ENCODE measurements at places on chromosomes 7 and 10.

- no peak for DNase-seq
These were observed 12.5 kb downstream of the PSAP start for GRCh38 chr10:71838264-71839211.

DNA sequence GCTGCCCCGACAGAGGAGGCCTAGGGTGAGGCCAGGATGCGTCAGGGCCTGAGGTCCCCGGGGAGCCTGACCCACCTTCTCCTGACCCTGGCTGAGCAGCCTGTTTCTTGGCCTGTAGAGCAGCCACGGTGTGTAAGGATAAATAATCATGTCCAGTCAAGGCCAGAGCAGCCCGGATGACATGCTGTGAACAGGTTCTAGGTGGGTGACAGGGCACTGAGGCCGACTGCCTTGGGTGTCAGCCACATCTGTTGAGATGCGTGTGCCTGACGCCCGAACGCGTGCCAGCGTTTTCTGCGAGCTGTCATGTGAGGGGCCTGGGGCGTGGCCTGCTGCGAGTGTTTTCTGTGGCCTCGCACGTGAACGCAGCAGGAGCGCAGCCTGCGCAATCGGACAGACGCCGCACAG, 118.3 kb downstream of the FAM53B start:
- no peak for DNase-seq

GRCh38 chr10:133257489-133258065, 19.1 kb downstream of the ADAM8 start:
- DNase-seq = no peak

- no peak for DNase-seq
These were observed 96.0 kb downstream of the GPR85 start for GRCh38 chr7:112990624-112991023.

GRCh38 chr10:81576336-81576735, 298.7 kb upstream of the NRG3 start:
- DNase-seq = no peak

- DNase-seq = no peak
These were observed 68.4 kb upstream of the ADO start for GRCh38 chr10:62736168-62736546.

GRCh38 chr7:154864523-154864891, 138.4 kb downstream of the PAXIP1 start:
- DNase-seq = no peak

- DNase-seq = no peak
These were observed 35.2 kb downstream of the STK17A start for GRCh38 chr7:43618073-43618472.

DNA sequence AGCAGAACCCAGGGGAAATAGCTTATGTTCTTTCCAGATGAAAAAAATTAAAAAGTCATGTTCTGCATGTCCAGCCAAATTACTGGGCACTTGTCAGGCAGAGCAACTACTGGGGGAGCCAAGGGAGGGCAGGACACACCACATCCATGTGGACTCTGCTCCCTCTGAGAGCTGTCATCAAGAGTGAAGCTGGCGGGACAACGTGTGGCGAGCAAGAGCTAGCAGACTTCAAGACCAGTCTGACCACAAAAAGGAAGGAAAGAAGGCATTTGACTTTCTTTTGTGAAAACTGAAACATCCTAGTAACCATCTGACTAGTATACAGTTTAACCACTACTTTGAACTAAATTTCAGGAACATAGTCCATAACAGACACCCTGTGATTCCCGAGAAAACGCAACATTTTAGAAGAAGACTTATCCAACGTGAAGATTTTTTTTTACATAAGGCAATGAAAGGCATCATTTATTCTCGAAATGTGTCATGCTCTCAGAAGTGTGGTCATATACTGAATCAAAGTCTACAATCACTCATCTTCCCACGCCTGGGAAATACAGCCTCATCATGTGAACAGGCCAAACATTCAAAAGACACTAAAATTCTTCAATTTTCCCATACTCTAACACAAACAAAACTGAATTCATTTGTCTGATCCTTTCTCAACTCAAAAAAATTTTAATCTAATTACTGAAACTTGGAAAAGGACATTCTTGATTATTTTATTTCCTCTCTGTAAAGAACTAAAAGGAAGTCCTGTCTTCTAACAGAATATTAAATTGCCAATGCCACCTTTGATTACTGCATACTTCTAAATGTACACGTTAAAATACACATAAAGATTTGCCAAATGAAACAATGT, 15.5 kb downstream of the CYTH3 start:
- no peak for DNase-seq

DNA sequence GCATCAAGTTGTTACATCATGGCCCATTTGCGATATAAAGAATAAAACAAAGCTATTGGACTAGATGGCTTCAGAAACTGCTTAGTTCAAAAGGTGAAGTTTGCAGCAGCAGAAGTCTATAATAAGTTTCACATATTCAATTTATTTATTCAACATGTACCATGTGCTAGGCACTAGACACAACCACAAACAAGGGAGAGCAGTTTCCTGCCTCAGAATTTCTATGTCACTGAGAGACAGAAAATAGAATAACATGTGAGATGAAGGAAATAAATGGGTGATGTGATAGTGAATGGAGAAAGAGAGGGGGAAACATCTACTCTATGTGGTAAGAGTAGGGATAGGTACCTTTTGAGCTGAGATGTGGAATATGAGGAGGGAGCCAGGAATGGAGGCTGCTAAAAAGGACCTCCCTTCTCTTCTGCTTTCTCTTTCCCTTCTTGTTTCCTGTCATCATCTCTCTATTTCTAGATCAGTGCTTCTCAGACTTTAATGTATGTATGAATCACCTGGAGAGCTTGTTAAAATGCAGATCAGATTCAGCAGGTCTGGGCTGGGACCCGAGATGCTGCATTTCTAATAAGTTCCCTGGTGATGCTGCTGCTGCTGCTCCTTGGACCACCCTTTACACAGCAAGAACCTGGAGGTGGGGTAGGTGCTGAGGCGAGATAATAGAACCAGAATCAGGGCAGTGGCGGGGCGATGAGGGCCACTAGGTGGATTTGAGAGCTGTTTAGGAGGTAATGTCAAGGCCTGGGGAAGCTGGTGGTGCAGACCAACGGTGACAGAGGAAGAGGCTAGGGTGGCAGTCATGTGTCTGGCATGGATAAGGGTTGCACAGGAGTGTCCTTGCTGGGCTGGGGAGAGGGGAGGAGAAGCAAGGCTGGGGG, 13.7 kb upstream of the INMT start:
- DNase-seq = no peak

DNA sequence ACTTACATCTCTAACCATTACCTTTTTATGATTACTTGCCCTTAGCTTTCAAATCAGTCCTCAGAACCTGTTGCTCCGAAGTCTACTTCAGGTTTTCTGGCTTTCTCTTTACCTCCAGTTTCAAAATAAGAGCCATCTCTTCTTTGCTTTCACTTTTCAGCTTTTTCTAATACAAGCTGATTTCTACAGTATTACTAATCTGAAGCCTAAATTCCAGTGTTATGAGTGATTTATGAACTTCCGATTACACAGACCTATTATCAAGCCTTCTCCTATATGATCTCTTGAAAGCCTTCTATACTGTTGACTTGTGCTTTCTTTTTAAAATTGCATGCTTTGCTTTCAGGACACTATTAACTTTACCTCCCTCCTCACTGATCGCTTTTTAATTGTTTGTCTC, 1307.8 kb upstream of the CELF2 start:
- DNase-seq = no peak
